Activated T-cell treated with anti-CD3 and anti-CD28 coated beads, Interleukin-2, amount 50 U/mL, for 24 hours (primary cell): ENCODE measurements at places on chromosomes 4 and X.

GRCh38 chr4:145679520-145679919 lies 426 bp upstream of the C4orf51 start:
- no peak overlapping the region for H3K27ac ChIP-seq
- no peak overlapping the region for H3K4me3 ChIP-seq
- H3K4me1 ChIP-seq = no peaks in the 10 kb centered on the region
- no peaks in the 10 kb centered on the region for H3K36me3 ChIP-seq
- DNase-seq = no peak
- peaks cover 21% of the 10 kb centered on the region for H3K27me3 ChIP-seq

GRCh38 chrX:42606591-42606990 lies 171.4 kb downstream of the PPP1R2C start:
- DNase-seq = no peak
- H3K27me3 ChIP-seq = peaks cover 7% of the 10 kb centered on the region
- no peaks in the 10 kb centered on the region for H3K36me3 ChIP-seq
- no peak overlapping the region for H3K4me3 ChIP-seq
- H3K27ac ChIP-seq = no peak overlapping the region

DNA sequence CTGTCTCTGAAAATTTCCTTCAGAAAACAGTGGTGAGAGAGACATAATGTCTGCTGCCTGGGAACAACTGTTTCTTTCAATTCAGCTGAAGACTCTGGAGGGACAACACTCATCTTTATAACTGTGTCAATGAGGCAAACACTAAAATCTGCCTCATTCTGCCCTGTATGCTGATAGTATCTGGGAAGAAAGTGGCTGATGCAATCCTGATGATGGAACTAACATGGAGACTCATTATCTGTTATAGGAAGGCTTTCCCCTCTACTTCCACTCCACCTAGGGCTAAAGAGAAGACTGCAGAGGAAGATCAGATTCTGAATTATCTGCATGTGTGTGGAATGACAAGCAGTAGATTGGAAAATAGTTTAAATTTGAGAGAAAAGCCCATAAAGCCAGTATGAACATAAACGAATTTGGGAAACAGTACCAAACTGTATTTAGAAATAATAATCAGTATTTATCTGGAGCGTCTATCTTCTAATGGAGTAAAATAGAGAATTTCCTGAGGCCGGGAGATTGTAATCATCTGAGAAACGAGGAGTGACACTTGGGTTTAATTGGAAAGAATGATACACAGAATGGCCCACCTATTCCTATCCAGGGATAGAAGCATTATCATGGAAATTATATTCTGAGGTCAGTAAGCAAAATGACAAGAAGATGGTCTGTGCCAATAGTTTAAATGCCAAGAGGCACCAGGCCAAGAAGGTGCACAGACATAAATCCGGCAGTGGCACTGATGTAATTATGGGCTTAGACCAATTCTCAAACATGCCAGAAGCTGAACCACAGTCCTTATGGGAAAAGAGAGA lies 85.4 kb downstream of the SHISA3 start:
- H3K4me3 ChIP-seq = no peak overlapping the region
- H3K36me3 ChIP-seq = peaks cover 62% of the 10 kb centered on the region
- peaks cover 5% of the 10 kb centered on the region for H3K4me1 ChIP-seq
- no peaks in the 10 kb centered on the region for H3K27me3 ChIP-seq
- DNase-seq = no peak

GRCh38 chr4:135538698-135539097 lies 1337.1 kb upstream of the PABPC4L start:
- no peak for DNase-seq
- no peak overlapping the region for H3K27ac ChIP-seq
- no peak overlapping the region for H3K4me3 ChIP-seq
- no peaks in the 10 kb centered on the region for H3K4me1 ChIP-seq

GRCh38 chrX:30570505-30570904 lies 7.1 kb downstream of the TASL start:
- H3K27ac ChIP-seq = no peak overlapping the region
- H3K36me3 ChIP-seq = no peaks in the 10 kb centered on the region
- H3K27me3 ChIP-seq = peaks cover 17% of the 10 kb centered on the region
- DNase-seq = no peak
- H3K4me1 ChIP-seq = peaks cover 17% of the 10 kb centered on the region

DNA sequence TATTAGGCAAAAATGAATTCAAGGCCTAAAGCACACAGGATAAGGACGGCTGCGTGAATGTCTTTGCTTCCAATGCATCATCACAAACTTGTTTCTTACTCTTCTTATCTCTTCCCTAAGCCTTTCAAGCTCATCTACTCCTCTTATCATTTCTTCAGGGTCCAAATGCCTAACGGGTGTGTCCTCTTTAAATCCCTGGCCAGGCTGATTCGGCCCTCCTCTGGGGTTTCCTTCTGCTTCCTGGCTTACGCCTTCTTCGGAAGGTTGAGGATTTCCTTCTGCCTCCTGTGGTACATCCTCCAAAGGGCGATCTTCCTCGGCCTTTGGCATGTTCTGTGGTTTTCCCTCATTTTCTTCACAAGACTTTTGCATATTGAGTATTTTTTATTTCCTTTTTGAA lies 1.3 kb downstream of the TCEAL8 start:
- H3K27ac ChIP-seq = peak overlapping the region; percentile 93
- H3K27me3 ChIP-seq = peaks cover 17% of the 10 kb centered on the region
- H3K36me3 ChIP-seq = peaks cover 21% of the 10 kb centered on the region
- H3K4me1 ChIP-seq = peaks cover 18% of the 10 kb centered on the region

DNA sequence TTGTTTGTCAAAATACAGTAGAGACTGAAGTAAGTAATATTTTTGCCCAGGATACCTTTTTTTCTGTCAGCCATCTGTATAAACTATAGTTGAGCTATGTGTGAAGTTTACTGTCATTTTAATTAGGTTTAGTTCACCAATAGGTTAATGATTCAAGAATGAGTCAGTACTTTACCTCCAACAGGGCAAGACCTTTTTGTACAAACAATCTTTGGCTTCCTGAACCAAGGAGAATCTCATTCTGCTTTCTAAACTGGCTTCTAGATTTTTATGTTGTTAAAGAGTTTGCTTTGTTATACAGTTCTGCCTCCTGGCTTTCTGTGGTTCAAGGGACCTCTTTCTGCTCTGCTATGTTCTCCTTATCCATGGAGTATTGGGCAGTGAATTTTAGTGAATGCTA lies 412.0 kb upstream of the NR3C2 start:
- H3K27me3 ChIP-seq = no peaks in the 10 kb centered on the region
- DNase-seq = no peak
- no peak overlapping the region for H3K27ac ChIP-seq
- no peaks in the 10 kb centered on the region for H3K36me3 ChIP-seq
- no peaks in the 10 kb centered on the region for H3K4me1 ChIP-seq

GRCh38 chrX:9847071-9847470 lies 60.8 kb downstream of the SHROOM2 start:
- no peak overlapping the region for H3K4me3 ChIP-seq
- peaks cover 50% of the 10 kb centered on the region for H3K27me3 ChIP-seq
- peaks cover 4% of the 10 kb centered on the region for H3K4me1 ChIP-seq
- no peak overlapping the region for H3K27ac ChIP-seq
- no peak for DNase-seq

GRCh38 chrX:120262859-120263708 lies 12.5 kb downstream of the ZBTB33 start:
- peaks cover 8% of the 10 kb centered on the region for H3K27me3 ChIP-seq
- no peak overlapping the region for H3K4me3 ChIP-seq
- no peaks in the 10 kb centered on the region for H3K4me1 ChIP-seq
- H3K36me3 ChIP-seq = peaks cover 4% of the 10 kb centered on the region
- no peak overlapping the region for H3K27ac ChIP-seq

GRCh38 chr4:650951-651883 lies 22.9 kb downstream of the ATP5ME start:
- DNase-seq = no peak
- H3K4me1 ChIP-seq = peaks cover 5% of the 10 kb centered on the region
- no peak overlapping the region for H3K4me3 ChIP-seq

DNA sequence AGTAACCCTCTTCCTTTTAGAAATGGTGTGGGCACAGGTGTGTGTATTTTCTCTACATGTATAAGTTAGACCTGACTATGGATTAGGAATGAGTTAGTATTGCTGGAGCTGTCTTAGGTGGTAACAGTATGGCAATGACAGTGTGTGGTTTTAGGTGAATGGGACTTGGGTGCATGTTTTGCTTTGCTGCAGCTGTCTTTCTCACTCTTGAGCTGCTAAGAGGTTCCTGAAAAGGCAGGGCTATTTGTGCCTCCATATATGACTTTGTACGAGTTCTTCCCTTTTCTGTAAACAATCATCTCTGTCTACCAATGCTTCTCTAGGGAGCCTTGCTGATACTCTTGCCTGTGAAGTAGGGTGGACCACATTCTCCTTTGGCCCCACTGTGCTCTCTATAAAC lies 234.8 kb upstream of the HHIP start:
- no peak overlapping the region for H3K4me3 ChIP-seq
- H3K4me1 ChIP-seq = no peaks in the 10 kb centered on the region
- no peaks in the 10 kb centered on the region for H3K36me3 ChIP-seq
- no peaks in the 10 kb centered on the region for H3K27me3 ChIP-seq
- no peak for DNase-seq
- H3K27ac ChIP-seq = no peak overlapping the region

DNA sequence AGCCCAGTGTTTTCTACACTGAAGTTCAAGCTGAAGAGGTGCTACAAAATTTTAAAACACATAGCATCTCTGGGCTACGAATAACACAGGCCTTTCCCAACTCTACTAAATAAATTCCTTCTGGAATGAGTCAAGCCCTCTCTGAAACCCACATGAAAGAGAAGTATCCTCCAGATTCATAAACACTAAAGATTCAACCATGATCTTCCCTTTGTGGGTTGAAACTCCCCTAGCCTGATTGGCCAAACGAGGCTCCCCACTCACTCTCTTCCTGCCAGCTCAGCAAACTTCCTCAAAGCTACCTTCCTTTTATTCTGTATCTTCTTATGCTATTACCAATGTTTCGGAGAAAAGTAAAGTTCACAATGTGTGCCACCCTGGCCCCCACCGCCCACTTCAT lies 95.4 kb downstream of the NKX6-1 start:
- H3K36me3 ChIP-seq = no peaks in the 10 kb centered on the region
- H3K4me3 ChIP-seq = no peak overlapping the region
- DNase-seq = no peak
- no peaks in the 10 kb centered on the region for H3K4me1 ChIP-seq
- H3K27me3 ChIP-seq = no peaks in the 10 kb centered on the region
- H3K27ac ChIP-seq = no peak overlapping the region

DNA sequence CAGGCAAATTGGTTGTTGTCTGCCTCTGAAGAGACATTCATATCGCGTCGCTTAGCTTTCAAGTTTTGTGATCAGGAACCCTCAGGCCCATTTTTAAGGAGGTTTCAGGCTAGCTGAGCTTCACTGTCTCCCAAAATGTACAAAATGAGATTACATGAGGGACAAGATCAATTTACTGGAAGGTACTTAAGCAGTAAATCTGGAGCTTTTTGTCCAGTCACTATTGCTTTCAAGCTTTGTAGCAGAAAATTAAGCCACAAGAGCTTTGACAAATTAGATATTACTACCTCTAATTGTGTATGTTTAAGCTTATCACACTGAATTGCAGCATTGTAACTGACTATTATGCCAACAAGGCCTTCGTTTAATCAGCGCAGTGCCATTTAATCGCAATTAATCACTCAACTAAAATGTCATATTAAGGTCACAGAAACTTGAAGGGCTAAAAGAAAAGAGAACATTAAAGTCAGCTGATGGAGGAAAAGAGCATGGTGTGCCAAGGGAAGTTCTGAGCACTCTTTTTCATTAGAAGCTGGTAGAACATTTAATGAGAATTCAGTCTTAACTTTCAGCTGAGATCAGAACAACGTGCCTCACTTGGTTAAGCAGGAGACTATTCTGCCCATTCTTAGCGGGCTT lies 353.0 kb downstream of the FBXO8 start:
- H3K4me1 ChIP-seq = no peaks in the 10 kb centered on the region
- no peak overlapping the region for H3K4me3 ChIP-seq
- no peak overlapping the region for H3K27ac ChIP-seq
- H3K27me3 ChIP-seq = no peaks in the 10 kb centered on the region

- H3K27me3 ChIP-seq = peaks cover 27% of the 10 kb centered on the region
- no peaks in the 10 kb centered on the region for H3K36me3 ChIP-seq
- no peak overlapping the region for H3K27ac ChIP-seq
Observed at GRCh38 chrX:110381216-110381615, 22.6 kb downstream of the RTL9 start.

DNA sequence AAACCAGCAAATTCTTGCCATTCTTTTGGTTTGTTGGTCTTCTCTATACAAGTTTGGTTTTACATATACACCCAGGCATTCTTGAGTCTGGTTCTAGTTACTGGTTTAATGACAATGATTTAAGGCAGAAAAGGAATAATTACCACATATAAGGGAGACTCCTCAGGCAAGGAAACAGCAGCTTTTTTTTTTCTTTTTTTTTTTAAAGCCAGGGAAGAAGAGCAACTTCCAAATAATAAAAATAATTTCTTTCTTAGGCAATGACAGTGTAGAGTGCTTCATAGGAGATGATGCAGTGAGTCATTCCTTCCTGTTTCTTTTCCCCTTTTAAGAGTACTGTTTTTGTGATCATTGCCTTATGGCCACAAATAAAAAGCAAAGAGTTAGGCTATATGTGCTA lies 289.7 kb downstream of the DKK2 start:
- DNase-seq = no peak
- H3K4me3 ChIP-seq = no peak overlapping the region
- no peaks in the 10 kb centered on the region for H3K4me1 ChIP-seq
- no peaks in the 10 kb centered on the region for H3K27me3 ChIP-seq

DNA sequence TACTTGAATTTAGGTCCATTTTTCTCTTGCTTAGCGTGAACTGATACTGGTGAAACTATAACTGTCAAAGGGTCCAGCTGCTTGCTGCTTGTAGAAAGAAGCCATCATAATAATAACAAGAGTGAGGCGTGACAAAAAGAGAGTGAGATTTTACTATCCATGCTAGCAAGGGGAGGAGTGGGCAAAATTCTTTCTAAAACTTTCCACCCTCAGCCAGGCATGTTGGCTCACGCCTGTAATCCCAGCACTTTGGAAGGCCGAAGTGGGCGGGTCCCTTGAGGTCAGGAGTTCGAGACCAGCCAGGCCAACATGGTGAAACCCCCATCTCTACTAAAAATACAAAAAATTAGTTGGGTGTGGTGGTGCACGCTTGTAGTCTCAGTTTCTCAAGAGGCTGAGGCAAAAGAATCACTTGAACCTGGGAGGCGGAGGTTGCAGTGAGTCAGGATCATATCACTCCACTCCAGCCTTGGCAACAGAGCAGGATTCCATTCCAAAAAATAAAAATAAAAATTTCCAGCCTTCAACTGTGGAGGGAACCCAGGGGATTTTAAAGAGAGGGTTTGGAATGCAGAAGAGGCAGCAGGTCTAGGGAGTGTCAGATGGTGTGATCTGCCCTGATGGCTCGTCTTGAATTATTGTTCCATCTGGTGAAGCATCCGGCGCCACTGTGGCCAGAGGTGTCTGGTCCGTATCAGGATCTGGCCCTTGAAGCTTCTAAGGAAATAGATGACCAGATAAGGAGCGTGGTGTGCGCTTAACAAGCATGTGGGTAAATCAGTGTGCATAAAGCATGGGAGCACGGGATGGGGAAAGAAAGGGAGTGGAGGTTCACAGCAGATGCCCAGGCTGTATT lies 51.8 kb downstream of the LRP2BP start:
- no peaks in the 10 kb centered on the region for H3K27me3 ChIP-seq
- H3K36me3 ChIP-seq = peaks cover 65% of the 10 kb centered on the region
- H3K4me1 ChIP-seq = peaks cover 53% of the 10 kb centered on the region
- H3K4me3 ChIP-seq = no peak overlapping the region
- peak overlapping the region; percentile 91 for H3K27ac ChIP-seq

GRCh38 chr4:185457136-185457535 lies 14.4 kb downstream of the CCDC110 start:
- H3K27me3 ChIP-seq = peaks cover 7% of the 10 kb centered on the region
- no peak overlapping the region for H3K27ac ChIP-seq
- no peaks in the 10 kb centered on the region for H3K4me1 ChIP-seq
- no peak for DNase-seq

GRCh38 chr4:140637836-140638235 lies 69.1 kb upstream of the UCP1 start:
- DNase-seq = no peak
- peaks cover 1% of the 10 kb centered on the region for H3K4me1 ChIP-seq
- no peak overlapping the region for H3K4me3 ChIP-seq
- H3K36me3 ChIP-seq = no peaks in the 10 kb centered on the region
- no peak overlapping the region for H3K27ac ChIP-seq
